ENCODE measurements at places on chromosomes 4 and X.

DNA sequence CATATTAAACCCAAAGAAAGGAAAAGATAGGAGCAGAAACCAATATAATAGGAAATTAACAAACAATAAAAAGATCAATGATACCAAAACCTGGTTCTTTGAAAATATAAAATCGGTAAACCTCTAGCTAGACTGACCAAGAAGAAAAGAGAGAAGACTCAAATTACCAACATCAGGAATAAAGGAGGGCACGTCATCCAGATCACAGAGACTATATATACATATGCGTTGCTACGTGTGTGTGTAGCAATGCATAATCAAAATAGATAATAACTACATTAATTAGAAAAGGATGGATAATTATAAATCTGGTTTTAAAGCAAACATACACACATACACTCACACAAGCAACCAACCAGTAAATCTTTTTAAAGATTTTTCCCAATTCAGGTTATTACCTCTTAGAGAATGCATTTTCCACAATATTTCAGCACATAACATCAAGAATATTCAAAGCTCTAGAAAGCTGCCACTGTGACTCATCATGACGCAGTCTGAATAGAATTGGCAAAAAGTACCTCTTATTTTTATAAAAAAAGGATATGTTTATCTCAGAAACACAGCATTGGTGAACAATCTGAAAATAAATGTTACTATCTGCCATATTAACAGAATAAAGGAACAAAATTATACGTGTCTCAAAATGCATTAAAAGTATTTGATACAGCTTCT, 41.4 kb upstream of the USP9X start:
- DNase-seq: no peak

DNA sequence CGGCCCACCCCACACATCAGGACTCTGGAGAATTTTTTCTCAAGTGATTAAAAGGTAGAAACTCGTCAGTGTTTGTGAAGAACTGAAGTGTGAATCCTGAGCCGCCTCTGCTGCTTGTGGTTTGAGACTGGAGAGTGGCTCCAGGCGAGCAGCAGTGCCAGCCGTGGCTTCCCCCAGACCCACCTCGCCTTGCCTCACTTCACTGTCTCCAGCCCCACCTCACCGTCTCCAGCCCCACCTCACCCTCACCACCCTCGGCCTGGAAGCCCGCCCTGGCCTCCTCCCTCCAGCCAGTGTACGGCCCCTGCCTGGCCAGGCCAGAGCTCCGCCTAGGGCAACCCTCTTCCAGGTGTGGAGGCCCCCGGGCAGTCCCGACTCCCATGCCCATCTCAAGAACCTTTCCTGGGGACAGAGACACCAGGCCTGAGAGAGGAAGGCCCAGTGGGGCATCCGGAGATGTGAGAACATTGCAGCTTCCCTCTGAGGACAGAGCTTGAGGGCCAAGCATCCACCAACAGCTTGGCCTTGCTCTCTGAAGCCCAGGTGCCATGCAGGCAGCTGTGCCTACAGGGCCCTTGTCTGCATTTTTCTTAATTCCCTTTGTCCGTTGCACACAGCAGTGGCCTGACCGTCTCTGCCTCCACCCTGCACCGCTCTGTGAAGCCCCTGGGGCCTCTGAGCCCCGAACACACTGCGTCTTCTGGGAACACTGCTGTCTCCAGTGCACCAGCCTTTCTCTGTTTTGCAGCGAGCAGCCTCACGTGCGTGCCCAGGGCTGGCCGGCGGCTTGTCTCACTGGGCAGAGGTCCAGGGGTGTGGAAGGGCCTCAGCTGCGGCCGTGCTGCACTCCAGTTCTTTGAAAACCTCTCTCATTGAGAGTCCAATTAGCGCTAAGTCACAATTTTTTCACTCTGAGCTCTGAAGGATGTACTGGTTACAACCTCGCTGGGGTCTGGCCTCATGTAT, 13.8 kb downstream of the SH3BP2 start:
- DNase-seq: no peak

DNA sequence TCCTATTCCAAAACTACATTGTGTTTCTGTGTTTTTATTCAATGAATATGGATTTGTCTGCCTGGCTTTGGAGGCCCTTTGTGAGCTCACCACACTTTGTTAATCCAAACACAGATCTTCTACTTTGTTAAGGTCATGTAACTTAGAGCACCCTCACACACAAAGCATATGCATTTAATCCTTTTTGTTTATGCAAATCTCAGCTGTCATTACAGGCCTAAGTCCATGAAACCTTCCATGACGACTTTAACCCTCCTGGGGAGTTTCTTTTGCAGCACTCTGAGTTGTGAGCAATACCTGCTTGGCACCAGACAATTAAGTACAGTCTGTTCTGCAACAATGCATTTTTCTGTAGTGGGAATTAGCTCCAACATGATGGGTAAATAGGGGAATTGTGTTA, 14.9 kb downstream of the CCSER1 start:
- DNase-seq: no peak

DNA sequence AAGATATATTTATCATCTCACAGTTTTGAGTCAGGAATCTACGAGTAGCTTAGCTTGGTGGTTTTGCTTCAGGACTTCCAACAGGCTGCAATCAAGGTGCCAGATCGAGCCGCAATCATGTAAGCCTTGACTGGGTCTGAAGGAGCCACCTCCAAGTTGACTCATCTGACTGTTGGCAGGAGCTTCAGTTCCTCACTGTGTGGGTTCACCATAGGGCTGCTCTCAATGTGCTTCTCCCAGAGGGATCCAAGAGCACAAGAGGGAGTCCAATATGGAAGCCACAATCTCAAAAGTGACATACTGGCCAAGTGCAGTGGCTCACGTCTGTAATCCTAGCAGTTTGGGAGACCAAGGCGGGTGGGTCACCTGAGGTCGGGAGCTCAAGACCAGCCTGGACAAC, 26.5 kb downstream of the DCHS2 start:
- no peak for DNase-seq

- DNase-seq: no peak
Observed at GRCh38 chrX:69082055-69082752, 83.0 kb downstream of the PJA1 start.

DNA sequence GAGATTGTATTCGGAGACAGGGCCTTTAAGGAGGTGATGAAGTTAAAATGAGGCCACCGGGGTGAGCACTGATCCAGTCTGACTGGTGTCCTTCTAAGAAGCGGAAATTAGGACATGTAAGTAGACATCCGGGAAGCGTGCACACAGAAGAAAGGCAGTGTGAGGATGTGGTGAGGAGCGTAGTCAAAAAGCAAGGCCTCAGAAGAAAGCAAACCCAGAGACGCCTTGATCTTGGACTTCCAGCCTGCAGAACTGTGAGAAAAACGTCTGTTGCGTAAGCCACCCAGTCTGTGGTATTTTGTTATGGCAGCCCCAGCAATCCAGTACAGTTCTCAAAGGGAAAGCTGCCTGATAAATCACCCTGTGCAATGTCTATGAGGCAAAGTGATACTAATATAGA, 153.5 kb downstream of the KCNIP4 start:
- DNase-seq: no peak

GRCh38 chr4:178136736-178137345, 694.6 kb upstream of the AGA start:
- no peak for DNase-seq

GRCh38 chr4:6663596-6664393, 23.3 kb downstream of the MRFAP1 start:
- DNase-seq: no peak
